ENCODE measurements at places on chromosomes 5 and 9.
A peak's percentile ranks its signal among the peaks of the same experiment; 100 is the strongest.

DNA sequence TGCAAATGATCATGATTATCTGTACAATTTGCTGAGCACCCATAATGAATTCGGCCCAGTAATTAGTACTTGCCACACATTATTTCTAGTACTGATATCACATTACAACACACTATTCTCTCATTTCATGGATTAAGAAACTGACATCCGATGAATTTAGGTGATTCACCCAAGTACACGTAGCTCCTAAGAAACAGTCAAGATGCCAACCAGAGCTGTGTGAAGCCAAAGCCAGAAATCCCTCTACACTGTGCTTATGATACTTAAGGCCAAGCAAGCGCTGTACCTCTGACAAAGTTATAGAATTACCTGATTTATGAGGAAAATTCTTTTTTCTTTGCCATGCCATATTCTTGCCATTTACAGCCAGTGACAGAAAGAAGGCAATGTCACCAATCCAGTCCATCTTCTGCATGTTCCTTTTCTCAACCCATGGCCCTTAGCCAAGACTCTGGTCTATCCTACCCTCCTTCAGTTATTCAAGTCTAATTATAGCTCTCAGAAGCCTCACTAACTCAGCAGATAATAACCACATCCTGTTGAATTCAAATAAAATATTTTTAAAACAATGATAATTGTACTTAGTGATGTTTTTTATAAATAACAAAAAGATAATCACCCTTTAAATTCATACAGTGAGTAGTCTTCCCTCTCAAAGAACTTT, 74.3 kb upstream of the PTGER4 start:
- DNase-seq = no peak

GRCh38 chr9:98532574-98532973, 176.2 kb downstream of the GABBR2 start:
- DNase-seq = no peak

- DNase-seq = no peak
Measured at GRCh38 chr9:19440823-19441580, 32.2 kb downstream of the ACER2 start.

- no peak for DNase-seq
Measured at GRCh38 chr5:5295351-5295750, 127.1 kb upstream of the ICE1 start.

GRCh38 chr5:127602896-127603844, 45.7 kb upstream of the CTXN3 start:
- DNase-seq = no peak

DNA sequence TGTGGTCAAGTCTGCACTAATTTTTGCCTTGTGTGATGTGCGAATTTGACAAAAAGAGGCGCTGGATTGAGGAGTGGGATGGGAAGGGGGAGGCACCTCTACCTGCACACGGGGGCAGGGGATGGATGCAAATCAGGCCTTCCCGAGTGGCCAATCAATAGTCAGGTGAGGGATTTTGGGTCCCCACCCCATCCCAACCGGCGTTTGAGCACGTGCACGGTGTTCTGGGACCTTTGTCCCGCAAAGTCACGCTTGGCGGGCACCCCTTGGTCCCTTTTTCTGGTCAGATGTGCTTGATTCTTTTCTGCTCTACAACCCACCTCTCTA, 685 bp upstream of the ADAMTS19 start:
- no peak for DNase-seq

- DNase-seq = no peak
Measured at GRCh38 chr9:114288193-114289091, 34.5 kb upstream of the ORM1 start.

DNA sequence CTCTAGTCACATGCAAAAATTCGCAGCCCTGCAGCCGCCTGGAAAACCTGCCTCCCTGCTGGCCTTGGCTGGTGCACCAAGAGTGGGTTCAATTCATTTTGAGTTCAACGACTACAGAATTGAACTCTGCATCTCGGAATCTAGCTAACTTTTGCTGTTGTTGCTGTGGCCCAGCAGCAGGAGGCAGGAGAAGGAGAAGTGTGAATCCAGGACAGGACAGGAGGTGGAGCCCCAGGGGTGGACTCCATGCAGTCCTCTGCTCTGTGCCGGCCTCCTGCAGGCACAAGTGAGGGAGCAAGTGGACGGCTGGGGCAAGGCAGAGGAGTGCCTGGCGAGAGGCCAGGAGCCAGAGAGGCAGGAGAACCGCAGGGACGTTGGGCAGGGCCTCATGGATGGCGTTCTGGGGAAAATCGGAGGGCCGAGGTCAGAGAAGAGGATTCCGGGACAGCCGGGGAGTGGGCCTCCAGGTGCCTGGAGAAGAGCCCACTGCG, 214.2 kb downstream of the FANCC start:
- no peak for DNase-seq

GRCh38 chr5:75668445-75668844, 48.8 kb downstream of the POC5 start:
- DNase-seq = no peak

GRCh38 chr9:126228781-126229444, 97.7 kb upstream of the MVB12B start:
- peak; percentile 53 for DNase-seq

DNA sequence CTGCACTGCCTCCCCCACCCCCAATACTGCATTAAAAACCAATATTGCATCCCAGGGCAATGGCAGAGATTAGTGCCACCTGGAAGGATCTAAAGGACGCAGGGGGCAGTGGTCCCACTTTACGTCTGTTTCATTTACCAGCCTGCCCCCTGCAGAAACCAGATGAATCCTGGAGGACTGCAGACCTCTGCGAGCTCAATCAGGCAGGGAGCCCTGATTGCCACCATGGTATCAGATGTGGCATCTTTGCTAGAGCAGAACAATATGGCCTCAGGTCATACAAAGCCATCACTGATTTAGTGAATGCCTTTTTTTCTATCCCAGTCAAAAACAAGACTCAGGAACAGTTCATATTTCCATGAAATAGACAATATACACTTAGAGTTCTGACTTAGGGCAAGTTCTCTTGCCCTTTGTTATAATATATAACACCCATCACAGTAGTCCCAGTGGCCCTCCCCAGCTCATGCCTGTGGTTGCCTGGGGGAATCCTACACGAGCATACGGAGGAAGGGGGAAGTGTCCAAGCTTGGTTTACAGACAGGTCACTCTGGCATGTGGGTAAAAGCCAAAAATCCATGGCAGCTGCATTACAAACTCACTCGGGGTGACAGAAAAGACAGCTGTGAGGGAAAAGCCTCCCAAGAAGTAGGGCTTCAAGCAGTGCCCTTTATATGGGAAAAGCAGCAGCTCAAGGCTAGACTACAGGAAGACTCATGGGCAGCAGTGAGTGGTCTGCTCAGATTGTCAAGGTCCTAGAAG, 85.1 kb downstream of the MED27 start:
- DNase-seq = no peak

DNA sequence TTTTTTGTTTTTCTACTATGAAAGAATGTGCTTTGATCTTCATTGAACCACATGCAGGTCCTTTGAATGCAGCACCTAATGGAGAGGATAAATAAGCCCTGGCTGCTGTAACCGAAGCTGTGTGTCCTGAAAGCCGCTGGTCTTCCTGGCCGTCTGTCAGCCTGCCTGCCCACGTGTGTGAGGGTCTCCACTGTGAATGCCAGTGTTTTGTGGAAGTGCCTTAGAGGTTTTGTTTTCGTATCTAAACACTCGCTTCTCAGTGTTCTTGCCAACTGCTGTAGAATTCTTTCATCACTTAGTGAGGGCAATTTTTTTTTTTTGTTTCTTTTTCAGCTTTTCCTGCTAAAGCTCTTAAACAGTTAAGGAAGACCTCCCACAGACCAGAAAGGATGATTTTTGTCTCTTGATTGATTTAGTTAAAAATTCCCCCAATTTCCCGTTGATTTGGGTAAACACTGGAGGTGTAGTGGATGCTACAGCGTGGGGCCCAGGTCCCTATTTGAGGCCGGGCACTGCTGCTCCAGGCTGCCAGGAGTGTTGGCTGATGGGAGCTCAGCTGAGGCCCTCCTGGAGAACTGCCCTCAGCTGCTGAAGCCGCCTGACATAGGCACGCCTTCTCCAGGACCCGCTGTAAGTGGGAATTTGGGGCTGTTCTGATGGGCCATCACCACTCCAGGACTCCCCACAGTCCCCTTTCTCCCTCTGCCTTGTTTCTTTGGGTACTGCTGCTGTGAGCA, 29.2 kb upstream of the PTCH1 start:
- DNase-seq = no peak

All from GM18507 (cell line).